ENCODE measurements at places on chromosomes 3 and 15. TPM values are rescaled to one million over a fixed set of nuclear protein-coding genes. Genes with fewer than 3 reads are reported as not detected.

PRSS50 gene
- total RNA-seq = not detected

SERINC4 gene
- total RNA-seq = not detected

GP5 gene
- 0.72 TPM for total RNA-seq

IL5RA gene
- 3.9 TPM for total RNA-seq

GP9 gene
- total RNA-seq = 3.6 TPM

GPR160 gene
- 12.5 TPM for total RNA-seq

TLNRD1 gene
- total RNA-seq = 13.7 TPM

OSBPL10 gene
- total RNA-seq = 25.0 TPM

AGBL1 gene
- total RNA-seq = 4.8 TPM

AHSG gene
- total RNA-seq = not detected

All from umbilical cord (tissue), 2 donors.